ENCODE measurements at places on chromosomes 16 and 17. TPM values are rescaled to one million over a fixed set of nuclear protein-coding genes. Genes with fewer than 3 reads are reported as not detected.

Gene CLEC3A
- total RNA-seq, result not detected

Gene LGALS9B
- not detected for total RNA-seq

Gene MYH1
- not detected for total RNA-seq

Gene DLG4
- total RNA-seq, result 5.1 TPM
